Common myeloid progenitor, CD34-positive (primary cell): ENCODE measurements at places on chromosomes 13 and 19.
A peak's percentile ranks its signal among the peaks of the same experiment; 100 is the strongest.

DNA sequence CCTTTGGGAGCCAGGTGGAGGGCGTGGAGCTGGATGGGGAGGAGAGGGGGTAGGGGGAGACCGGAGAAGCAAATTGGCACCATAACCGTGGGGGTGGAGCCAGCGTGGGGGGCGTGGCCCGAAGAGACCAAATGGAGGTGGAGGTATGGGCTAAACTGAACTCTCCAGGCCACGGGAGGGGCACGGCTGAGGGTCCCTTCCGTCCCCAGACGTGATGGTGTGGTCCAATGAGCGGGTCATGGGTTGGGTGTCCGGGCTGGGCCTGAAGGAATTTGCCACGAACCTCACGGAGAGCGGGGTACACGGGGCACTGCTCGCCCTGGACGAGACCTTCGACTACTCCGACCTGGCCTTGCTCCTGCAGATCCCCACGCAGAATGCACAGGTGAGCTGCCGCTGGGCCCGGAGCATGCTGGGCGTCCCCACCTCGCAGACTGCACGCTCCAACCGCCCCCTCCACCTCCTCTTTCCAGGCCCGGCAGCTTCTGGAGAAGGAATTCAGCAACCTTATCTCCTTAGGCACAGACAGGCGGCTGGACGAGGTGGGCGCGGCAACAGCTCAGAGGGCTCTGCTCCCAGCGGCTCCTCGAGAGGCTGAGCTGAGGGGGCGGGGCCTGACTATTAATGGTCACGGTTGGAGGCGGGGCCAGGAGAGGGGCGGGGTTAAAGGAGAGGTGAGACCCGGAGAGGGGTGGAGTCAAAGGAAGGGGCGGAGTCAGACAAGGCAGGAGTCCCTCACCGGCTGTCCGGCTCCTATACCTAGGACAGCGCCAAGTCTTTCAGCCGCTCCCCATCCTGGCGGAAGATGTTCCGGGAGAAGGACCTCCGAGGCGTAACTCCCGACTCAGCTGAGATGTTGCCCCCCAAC is 6.2 kb downstream of the HRC start:
- peaks cover 2% of the 10 kb centered on the region for H3K4me1 ChIP-seq
- peak; percentile 88 for DNase-seq
- H3K36me3 ChIP-seq = no peaks in the 10 kb centered on the region
- H3K27me3 ChIP-seq = no peaks in the 10 kb centered on the region
- H3K4me3 ChIP-seq = peak overlapping the region; percentile 70
- H3K27ac ChIP-seq = peak overlapping the region; percentile 61

DNA sequence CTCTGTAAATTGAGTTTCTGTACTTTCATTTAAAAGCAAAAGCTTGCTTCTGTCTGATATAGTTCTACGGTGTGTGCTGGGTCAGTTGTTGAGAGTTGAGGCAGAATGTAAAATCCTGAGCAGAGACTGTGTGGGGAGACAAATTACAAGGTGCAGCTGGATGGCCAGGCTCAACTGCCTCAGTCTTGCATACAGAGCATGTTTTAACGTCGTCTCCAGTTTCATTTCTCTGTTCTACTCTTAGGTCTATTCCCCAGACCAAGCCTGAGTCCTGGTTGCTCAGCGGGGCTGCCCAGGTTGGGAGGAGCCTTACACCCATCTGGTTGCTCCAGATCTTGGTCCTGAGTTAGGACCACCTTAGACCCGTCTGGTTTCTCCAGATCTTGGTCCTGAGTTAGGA is 54.4 kb upstream of the MEDAG start:
- no peaks in the 10 kb centered on the region for H3K4me1 ChIP-seq
- no peaks in the 10 kb centered on the region for H3K36me3 ChIP-seq
- H3K27me3 ChIP-seq = peaks cover 4% of the 10 kb centered on the region
- no peak overlapping the region for H3K4me3 ChIP-seq

GRCh38 chr13:99225078-99225477 is 24.4 kb downstream of the UBAC2 start:
- H3K36me3 ChIP-seq = peaks cover 4% of the 10 kb centered on the region
- H3K4me3 ChIP-seq = no peak overlapping the region
- H3K27ac ChIP-seq = no peak overlapping the region
- no peaks in the 10 kb centered on the region for H3K27me3 ChIP-seq
- H3K4me1 ChIP-seq = peaks cover 62% of the 10 kb centered on the region

DNA sequence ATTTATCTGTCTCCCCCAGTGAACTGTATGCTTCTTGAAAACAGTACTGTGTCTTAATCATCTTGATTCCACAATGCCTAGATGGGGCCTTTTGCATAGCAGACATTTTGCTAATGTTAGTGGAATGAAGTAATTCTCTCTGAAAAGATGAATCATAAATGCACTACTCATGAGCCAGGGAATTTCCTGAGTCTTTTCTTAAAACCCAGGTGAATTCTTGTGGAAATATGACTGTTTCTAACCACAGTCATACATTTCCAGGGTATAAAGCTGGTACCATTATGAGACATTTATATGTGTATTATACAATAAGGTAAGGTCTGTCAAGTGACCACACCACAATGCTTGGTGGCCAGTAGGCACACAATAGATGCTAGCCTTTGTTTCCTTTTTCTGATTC is 5.5 kb upstream of the KCTD4 start:
- no peak overlapping the region for H3K27ac ChIP-seq
- DNase-seq = no peak
- peaks cover 18% of the 10 kb centered on the region for H3K36me3 ChIP-seq
- H3K4me3 ChIP-seq = no peak overlapping the region
- H3K4me1 ChIP-seq = no peaks in the 10 kb centered on the region

- H3K4me3 ChIP-seq = no peak overlapping the region
- no peak for DNase-seq
- H3K36me3 ChIP-seq = no peaks in the 10 kb centered on the region
- no peak overlapping the region for H3K27ac ChIP-seq
- H3K27me3 ChIP-seq = no peaks in the 10 kb centered on the region
These were observed 117.8 kb downstream of the NALCN start for GRCh38 chr13:101298517-101298916.

GRCh38 chr13:73364736-73365135 is 305.9 kb downstream of the KLF5 start:
- no peak overlapping the region for H3K27ac ChIP-seq
- H3K4me3 ChIP-seq = no peak overlapping the region
- no peaks in the 10 kb centered on the region for H3K27me3 ChIP-seq
